ENCODE measurements at places on chromosomes 2 and 18.

- DNase-seq, result no peak
Measured at GRCh38 chr2:195912079-195912478, 156.6 kb downstream of the DNAH7 start.

GRCh38 chr2:2331881-2332280 is 806 bp upstream of the MYT1L start:
- no peak for DNase-seq

- DNase-seq, result no peak
Measured at GRCh38 chr2:46574457-46575355, 95.3 kb downstream of the TMEM247 start.

- no peak for DNase-seq
Measured at GRCh38 chr2:168375195-168375798, 80.8 kb upstream of the CERS6 start.

DNA sequence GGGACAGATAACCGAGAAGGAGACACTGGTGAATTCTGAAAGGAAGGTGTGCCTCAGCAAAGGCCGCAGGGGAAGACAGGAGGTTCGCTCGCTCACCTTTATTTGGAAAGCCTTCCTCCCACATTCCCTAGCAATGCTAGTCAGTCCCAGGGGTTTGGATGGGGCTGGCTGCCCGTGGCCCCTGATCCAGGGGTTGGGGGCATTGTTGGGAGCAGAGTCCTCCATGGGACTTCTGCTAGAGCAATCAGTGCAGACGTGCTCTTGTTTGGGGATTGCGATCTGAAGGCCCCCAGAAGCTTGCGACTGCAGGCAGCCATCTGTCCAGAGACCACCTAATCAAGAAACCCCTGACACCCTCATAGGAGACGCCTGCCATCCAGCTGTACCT is 6.0 kb upstream of the CYP27C1 start:
- DNase-seq, result no peak

DNA sequence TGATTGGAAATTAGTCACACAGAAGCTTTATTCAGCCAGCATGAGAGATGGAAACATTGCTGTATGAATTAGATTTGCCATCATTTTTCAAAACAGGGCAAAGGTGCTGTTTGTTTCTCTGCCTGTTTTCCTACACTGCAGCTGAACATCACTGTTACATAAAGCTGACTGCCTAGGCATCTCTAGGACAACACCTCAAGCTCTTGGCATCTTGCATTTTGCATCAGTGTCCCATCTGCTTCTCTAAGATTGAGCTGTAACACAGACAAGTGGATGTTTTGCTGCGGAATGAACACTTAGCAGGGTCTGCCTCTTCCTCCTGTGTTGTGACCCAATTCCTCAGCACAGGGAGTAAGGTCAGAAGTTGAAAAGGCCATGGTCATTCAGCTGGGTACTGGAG is 4.9 kb downstream of the CCT7 start:
- no peak for DNase-seq

DNA sequence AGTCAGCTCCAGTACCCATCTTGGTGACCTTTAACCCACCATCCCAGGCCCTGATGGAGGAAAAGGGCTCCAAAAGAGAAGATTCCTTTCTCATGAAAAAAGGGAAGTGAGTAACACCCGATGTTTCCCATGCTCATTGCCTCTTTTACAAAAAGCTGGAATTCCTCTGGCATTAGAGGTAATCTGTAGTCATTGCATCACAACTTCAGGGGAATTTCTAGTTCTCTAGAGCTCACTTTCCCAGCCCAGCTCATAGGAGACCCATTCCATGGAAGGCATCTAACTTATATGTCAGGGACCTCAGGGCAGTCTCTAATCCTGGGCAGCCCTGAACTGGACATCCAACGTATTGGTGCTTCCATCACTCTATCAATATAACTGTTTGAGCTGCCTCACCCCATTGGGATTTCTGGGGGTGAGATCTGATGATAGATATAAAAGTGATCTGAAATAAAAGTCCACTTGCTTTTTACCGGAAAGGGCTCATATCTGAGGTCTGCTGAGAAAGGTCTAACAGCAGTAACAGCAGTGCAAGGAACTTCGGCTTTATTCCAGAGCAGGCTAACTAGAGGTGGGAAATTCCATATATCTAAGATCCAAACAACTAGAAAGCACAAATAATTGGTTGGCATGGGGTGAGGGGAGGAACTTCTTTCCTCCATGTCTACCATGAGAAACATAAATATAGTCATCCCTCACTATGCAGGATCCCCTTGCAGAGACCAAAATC is 106.1 kb downstream of the ETAA1 start:
- no peak for DNase-seq

DNA sequence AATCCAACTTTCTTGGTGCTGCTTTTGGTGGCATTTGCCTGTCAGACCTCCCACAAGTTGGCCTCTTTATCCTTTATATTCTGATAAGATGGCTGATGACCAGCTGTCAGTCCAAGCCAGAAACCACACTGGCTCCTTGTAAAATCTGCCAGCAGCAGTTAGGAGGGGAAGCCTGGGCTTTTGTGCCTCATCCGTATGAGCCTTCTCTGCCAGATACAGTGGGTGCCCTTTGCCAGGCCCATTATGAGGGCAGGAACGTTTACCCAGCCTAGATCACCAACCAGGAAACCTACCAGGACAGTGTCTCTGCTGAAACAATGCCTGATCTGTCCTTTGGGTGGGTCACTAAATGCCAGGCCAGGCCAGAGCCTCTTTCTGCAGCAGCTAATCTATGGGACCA is 202.9 kb upstream of the SP5 start:
- DNase-seq, result no peak

- no peak for DNase-seq
Measured at GRCh38 chr2:37570773-37571586, 100.5 kb downstream of the CDC42EP3 start.

- no peak for DNase-seq
Measured at GRCh38 chr2:98842136-98842535, 93.9 kb downstream of the CRACDL start.

- DNase-seq, result no peak
Measured at GRCh38 chr2:161228511-161229240, 68.4 kb downstream of the TANK start.

- DNase-seq, result no peak
Measured at GRCh38 chr18:53887447-53887846, 337.0 kb downstream of the MBD2 start.

- no peak for DNase-seq
Measured at GRCh38 chr2:54183972-54184371, 68.6 kb downstream of the ACYP2 start.

- DNase-seq, result no peak
Measured at GRCh38 chr2:72998724-72999123, 72.8 kb downstream of the SFXN5 start.

- DNase-seq, result no peak
Measured at GRCh38 chr2:219998714-219999227, 371.3 kb downstream of the SLC4A3 start.

- no peak for DNase-seq
Measured at GRCh38 chr2:215816424-215816823, 196.9 kb downstream of the MREG start.

DNA sequence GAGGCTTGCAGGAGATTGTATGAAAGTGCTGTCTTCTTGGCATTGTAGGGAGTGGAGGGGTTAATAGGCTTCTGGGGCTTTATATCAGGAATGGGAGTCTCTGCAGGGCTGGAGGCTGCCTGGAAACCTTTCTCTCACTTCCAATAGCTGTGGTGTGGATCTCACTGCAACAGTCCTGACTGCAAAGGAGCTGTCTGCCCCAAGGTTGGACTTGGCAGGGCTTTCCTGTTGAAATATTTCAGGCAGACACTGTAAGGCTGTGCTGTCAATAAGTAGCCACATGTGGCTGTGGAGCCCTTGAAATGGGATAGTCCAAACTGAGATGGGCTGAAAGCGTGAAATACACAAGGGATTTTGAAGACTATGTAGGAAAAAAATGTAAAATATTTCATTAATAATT is 399.1 kb upstream of the SPRED2 start:
- no peak for DNase-seq

DNA sequence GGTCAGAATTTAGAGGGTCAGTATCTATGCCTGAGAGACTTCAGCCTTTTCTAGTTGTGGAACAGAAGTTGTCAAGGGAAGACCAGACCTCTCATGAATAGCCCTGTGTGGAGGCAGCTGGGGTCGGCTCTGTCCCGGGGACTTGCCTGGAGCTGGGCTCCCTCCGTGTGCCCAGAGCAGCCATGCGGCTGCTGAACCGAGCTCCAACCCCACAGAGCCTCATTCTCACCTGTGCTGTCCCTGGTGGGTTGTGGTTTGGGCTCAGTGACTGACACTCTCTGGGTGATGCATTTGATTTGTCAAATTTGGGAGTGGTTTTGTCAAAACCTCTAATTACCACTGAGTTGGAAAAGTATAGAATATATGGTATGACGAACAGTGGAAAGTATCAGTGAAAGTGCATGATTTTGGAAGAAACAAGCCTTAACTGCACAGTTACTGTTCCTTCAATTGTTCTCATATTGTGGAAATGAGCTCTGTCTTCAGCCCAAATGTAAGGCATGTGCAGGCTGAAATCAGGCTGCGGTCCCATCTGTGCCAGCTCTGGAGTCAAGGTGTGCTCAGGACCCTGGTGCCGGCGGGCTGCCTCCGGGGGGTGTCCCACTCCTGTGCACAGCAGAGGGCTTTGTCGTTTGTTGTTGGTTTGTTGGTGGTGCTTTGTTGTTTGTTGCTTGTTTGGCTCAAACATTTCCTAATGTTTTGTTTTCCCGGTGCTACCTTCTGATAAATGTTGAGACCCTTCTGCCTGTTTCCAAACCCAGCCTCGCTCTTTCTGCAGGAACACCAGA is 200.3 kb downstream of the SNTG2 start:
- DNase-seq, result no peak

DNA sequence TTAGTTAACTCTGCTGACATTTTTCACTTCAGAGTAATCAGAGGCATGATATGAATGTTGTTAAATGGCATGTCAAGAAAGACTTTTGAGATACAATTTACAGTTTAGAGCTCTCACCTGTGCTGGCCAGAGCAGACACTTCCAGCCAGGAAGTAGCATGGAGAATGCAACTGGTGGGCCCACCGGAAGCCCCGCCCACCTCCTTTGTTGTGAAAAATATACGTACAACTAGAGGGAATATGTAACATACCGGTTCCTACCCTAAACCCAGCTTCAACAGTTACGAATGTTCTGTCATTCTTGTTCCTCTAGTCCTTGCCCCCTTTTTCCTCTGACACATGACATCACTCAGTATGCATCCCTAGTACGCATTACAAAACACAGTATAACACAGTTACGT is 70.2 kb upstream of the ITM2C start:
- no peak for DNase-seq

GRCh38 chr2:133415210-133415876 is 152.9 kb downstream of the NCKAP5 start:
- DNase-seq, result no peak

DNA sequence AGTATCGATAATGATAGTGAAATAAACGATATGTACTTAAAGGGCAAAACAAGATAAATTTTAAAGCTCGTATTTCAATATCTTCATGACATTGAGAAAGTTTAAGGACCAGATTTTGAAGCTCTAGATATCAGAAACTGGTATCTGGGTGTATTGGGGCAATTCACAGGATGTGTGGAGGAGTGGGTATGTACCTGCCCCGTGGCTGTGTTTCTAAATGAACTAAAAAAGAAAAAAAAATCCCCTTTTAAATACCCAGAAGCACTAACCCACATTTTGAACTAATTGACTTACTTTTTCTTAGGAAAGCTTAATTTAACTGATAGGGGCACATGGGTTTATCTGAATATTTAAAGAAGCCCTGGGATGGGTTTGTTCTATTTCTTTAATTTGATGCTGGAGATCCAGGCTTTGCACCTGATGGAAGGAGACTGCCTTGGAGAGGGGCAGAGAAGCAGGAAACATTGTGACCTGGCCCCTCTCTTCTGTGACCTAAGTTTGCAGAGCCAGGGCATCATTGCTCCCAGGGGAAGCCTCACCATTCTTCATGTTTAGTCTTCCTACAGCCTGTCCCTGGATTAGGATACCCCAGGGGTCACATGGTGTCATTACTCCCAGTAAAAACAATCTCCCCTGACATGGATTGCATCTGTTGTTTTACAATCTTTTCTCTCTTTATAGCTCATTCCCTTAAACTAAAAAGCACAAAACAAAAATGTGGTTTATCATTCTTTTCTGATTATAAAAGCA is 7.6 kb upstream of the KCTD1 start:
- DNase-seq, result no peak

DNA sequence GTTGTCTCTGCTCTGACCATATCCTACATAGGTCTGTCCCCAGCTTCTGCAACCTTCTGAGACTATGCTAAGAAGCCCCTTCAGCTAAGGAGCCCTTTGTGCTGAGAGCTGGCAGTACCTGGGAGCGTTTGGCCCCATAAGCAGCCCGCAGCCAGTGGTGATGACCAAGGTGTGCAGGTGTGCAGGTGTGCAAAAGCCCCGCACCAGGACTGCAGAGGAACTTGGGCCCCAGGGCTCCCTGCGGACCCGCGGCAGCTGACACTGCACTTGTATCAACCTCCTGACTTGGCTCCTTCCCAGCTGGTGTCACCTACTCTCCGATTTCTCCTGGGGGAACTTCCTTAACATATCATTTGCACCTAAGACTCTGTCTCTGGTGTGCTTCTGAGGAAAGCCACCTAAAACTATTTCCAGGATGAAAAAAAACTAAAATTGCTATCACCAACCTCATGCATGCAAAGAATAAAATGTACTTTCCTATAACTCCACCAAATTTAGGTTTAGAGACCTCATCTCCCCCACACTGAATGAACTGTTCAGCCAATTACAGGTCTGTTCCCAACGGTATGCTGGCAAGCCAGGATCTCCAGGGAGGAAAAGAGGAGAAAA is 16.1 kb upstream of the GNAL start:
- DNase-seq, result no peak

GRCh38 chr2:177239932-177240630 is 24.4 kb downstream of the NFE2L2 start:
- no peak for DNase-seq

DNA sequence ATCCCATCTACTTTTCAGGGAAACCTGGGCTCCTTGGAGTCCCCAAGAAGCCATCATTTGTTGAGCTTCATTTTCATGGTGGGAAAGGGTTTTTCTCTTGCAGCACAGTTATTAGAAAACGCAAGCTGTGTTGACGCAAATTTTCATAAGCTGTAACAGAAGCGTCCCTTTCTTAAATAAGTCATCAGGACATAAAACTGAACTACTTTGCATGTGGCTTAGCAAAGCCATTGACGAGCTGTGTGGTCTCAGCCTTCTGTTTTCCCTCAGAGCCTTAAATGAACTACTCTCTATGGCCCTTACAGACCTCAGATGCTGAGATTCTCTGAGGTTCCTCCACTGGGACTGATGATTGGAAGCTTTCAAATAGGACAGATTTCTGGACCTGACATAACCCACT is 85.1 kb downstream of the ARL4C start:
- no peak for DNase-seq

- no peak for DNase-seq
Measured at GRCh38 chr2:21422050-21422449, 298.3 kb downstream of the TDRD15 start.

DNA sequence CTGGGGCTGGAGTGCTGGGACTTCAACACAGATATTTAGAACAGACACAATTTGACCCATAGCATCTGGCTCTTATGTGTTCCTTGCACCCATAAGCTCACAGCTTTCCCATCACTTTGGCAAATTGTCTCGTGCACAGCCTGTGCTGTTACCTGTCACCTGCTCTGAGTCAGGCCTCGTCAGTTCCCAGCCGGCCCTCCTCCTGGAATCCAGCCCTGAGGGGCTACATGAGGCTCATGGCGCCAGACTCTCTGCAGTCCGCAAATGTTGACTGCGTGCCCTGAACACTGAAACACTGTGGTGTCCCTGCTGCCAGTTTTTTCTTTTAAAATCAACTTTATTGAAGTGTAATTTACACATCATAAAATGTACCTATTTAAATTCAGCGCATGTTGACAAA is 65.4 kb upstream of the BZW1 start:
- DNase-seq, result no peak

GRCh38 chr2:181656450-181657291 is at the start of gene CERKL:
Gene CERKL, minus strand, starts transcription at chr2:181657105. Its CDS starts 99 bp downstream, at chr2:181657006.
- DNase-seq, result no peak
